ENCODE measurements at places on chromosomes 16 and 17.
A peak's percentile ranks its signal among the peaks of the same experiment; 100 is the strongest.

DNA sequence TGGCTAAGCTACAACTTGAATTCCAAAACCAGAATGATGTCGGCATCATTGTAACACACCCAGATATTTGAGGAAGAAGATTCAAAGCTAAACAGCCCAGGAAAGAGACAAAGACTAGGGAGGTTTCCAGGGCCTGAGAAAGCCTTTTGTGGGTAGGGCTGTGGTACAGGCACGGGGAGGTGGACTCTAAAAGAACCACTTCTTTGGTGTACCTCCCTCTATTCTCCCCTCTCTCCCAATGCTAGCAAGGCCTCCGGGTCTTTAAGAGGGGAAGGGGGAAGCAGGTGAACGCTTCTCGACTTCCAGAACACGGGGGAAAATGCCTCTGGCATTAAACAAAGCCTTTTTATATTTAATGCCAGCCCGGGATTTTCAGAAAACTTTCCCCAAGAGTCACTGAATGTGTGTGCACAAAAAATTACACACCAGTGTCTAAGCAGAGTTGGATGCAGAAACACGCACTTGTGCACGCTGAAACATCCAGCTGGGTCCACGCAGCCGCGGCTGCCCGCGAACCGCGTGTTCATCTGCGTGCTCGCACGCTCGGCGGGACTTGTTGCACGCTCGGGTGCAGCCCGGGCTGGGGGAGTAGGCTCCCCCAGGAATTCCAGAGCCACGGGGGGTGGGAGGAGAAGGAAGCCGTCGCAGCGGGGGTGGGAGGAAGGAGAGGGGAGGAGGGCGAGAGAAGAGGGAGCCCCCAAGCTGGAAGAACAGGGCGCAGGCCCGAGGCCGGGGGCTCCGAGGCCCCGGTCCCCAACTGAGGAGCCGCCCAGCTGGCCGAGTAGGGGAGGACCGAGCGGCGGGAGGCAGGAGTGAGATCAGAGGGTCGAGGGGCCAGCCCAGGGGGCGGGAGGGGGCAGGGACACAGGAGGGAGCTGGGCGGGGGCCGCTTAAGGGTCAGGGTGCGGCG is 20.1 kb upstream of the ZNF423 start:
- no peak for DNase-seq

DNA sequence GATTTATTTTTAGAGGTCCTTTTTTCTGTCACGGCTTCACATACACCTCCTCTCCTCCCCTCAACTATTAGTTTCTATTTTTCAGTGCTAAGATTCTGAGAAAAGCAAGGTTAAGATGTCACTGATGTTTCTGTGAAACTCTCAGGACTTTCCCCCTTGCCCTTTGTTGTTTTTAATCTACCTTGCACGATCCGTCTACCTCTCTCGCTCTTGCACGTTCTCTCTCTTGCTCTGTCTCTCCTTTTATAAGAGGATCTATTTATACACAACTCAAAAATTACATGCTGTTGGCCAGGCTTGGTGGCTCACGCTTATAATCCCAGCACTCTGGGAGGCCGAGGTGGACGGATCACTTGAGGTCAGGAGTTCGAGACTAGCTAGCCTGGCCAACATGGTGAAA is 43.6 kb downstream of the RPA1 start:
- DNase-seq: no peak

GRCh38 chr17:77542551-77543490 is 402.1 kb downstream of the SEC14L1 start:
- DNase-seq: peak; percentile 37

- DNase-seq: no peak
Observed at GRCh38 chr17:43040655-43041054, 15.6 kb downstream of the RND2 start.

GRCh38 chr16:31678649-31679325 is 151.1 kb downstream of the AHSP start:
- no peak for DNase-seq

DNA sequence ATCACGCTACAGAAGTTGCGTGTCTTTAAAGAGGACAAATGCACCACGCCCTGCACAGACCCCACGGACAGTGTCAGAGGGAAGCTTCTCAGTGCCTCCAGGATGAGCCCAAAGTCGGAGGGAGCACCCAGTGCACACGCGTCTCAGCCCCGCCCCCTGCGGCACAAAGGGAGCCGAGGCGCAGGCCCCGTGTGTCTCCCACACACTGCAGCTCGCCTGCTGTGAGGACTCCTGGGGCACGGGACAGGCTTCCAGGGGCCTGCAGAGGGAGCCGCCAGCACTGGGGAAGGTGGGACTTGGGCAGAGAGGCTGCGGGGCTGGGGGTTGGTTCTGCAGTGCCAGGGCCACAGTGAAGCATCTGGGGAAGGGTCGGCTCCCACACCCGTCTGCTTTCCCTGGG is 77.4 kb downstream of the LMF1 start:
- DNase-seq: no peak

DNA sequence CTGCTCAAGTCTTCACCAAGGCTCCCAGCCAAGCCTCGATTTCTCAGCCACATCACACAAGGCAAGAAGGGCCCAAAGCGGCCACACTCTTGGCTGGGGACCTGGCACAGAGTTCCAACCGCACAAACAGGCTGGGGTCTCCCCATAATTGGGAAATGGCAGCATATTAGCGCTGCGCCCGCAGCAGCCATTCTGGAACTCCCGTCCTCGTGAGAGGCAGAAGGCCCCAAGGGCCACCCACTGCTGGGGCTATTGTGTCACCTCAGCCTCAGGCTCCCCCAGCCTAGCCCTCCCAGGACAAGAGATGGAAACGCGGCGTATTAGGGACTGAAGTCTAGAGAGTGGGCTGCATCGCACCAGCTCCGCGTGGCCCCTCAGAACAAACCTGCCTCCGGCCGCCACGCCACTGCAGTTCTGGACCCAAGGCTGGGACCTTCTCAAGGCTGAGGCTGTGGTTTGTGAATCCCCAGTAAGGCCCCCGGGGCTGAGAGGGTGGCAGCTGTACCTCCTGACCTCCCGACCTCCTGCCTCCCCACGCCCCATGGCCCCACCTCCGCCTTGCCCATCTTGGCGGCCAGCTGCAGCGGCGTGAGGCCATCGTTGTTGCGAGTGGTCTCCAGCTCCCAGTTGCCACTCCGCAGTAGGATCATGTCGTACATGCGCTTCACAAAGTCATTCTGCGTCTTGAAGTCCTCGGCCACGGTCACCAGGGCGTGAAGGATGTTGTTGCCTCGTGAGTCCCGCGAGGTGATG is 25.3 kb downstream of the TRPV3 start:
- DNase-seq: no peak

DNA sequence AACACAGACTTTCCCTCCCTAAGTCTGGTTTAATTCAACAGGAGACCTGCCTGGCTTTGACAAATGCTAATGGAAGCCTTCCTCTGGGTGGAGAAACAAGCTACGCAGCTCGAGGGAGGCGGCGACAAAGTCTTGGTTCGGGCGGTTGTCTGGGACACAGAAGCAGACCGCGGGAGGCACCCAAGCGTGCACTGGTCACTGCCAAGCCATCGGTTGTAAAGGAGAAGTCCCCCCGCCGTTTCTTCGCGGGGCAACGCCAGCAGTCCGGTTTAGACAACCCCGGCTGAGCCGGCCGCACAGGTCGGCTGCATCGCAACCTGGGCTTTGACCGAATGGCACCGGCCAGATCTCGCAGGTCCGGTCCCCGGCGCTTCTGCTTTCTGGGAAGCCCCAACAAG is 586 bp downstream of the GLYR1 start:
- DNase-seq: peak; percentile 3

DNA sequence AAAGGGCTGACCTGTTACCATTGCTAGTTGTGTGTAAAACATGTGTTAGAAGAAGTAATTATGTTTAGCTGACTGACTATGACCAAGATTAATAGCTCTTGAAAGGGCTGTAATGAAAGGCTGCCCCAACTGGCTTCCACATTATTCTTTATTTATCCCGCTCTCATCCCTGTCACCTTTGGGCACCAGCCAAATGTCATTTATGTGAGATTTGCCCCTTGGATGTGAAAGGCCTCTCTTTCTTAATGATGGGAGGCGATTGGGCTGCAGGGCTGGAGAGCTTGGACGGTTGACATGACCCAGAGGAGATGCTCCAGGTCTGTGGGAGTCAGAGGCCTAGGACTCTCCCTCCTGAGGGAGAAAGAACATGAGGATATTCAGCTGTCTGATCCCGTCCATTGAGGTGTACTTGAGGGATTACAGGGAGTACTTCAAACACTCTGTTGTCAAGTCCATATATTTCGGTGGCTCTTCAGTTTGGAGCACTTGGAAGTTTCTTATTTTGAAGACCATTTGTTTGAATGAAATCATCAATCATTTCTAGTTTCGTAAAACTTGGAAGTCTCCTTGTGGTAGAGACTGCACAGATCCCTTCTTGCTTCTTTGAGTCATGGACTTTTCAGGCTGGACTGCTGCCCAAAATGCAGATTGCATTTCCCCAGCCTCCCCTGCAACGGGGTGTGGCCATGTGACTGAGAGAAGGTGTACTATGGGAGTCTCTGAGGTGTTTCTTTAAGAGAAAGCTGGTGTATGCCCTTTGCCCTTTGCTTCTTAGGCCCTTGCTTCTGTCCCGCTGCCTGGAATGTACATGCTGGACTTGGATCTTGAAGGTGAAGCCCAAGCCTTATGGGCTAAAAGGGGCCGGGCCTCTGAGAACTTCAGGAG is 51.3 kb downstream of the FTO start:
- no peak for DNase-seq

DNA sequence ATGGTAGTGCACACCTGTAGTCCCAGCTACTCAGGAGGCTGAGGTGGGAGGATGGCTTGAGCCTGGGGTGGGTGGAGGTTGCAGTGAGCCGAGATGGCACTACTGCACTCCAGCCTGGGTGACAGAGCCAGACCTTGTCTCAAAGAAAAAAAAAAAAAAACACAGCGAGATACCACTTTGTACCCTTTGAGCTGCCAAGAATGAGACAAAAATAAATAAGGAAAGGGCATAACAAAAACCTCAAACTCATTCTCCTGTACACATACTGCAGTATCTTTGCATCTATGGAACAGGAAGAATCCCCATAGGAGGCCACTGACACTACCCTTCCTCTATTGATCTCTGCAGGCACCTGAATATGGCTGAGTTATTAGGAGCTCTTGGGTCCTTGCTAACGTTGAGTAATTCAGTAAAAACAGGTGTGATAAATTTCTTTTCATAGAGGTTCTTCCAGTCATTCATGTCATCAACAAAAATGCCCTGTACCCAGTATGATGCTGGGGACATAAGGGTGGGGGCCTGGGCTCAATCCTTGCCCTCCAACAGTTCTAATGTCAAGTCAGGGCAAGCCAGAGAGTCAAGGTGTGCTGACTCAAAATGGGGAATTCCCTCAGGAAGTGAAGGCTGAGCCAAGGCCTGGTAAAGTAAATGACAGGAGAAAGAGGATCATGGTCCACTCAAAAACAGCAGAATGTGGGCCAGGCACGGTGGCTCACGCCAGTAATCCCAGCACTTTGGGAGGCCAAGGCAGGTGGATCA is 26.9 kb downstream of the RANBP10 start:
- no peak for DNase-seq

DNA sequence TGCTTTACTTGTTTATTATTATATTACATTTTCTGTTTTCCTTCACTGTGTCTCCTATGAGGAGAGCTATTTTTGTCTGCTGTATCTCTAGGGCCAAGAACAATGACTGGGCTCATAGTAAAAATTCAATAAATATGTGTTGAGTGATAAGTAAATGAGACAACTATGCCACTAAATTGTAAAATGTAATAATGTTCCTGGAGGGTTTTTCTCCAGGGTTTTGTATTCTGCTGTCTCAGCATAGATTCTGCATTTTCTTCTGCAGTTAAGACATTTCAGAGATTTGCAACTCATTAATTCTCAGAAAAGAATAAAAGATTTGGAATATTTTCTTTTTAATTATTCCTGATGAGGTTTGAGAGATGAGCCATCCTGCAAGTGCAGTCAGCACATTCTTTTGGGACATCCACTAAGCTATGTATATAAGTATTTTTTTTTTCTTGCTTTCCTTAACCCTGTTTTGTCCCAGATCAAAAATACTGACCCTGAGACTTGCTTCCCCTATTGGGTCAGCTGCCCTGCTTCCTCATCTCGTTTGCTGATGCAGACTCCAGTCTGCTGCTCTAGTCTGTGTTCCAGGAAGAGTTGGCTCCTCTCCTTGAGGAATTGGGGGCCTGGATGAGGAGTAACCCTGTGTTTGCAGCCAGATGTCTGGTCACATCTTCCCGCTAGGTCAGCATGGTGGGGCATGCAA is 122.9 kb downstream of the ABCA8 start:
- no peak for DNase-seq

DNA sequence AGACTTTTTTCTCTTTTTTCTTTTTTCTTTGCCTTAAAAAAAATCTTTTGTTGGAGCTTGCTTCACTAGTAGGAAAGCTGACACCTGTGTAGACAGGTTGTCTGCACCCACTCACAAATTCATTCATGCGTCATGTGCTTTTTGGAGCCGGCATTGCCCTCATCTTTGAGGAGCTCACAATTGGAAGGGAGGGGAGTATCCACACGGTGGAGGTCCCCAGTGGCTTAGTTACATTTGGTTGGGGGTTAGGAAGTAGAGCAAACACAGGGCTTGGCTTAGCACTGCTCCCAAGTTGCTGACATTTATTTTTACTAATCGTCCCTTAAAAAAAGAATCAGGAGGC is 18.7 kb upstream of the MEIOB start:
- DNase-seq: no peak

- DNase-seq: no peak
Observed at GRCh38 chr16:21194771-21195301, 16.5 kb downstream of the ZP2 start.

DNA sequence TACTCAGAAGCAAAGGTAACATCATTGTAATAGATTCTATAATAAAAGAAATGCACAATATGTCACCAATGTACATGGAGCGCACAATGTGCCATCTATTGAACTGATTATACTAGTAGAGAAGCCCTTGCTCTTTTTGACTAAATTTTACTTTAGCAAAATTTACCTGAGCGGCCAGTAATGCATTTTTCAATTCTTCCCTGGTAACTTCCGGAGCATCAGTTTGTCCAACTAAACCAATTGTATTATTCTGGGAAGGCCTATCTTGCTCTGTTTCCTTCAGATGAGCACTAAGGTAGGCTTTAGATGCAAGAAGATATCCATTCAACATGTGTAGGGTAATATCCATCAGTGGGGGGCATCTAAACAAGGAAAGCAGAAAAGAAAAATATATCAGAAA is 8.8 kb upstream of the BRIP1 start:
- DNase-seq: no peak

GRCh38 chr17:48612854-48613691 is 2.0 kb downstream of the HOXB8 start:
- DNase-seq: no peak

- no peak for DNase-seq
Observed at GRCh38 chr17:28128779-28129178, 86.3 kb downstream of the NLK start.
